ENCODE measurements at places on chromosomes 6 and 20.
A peak's percentile ranks its signal among the peaks of the same experiment; 100 is the strongest.

DNA sequence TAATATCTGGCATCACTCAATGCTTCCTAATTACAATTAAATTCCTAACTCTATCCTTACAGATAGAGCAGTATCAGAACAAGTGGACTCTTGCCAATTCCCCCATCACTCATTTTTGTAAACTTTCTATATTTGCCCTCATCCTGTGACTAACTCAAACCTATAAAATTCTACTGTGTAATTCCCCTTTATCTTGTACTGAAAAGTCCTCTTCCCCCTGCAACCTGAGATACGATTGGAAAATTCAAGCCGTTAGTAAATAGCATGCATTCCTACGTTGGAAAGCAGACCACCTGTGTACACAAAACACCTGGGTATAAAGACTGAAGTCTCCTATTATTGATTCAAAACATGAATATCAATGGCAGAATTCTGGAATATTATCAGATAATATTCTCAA, 70.4 kb upstream of the KCNQ5 start:
- no peak for DNase-seq

DNA sequence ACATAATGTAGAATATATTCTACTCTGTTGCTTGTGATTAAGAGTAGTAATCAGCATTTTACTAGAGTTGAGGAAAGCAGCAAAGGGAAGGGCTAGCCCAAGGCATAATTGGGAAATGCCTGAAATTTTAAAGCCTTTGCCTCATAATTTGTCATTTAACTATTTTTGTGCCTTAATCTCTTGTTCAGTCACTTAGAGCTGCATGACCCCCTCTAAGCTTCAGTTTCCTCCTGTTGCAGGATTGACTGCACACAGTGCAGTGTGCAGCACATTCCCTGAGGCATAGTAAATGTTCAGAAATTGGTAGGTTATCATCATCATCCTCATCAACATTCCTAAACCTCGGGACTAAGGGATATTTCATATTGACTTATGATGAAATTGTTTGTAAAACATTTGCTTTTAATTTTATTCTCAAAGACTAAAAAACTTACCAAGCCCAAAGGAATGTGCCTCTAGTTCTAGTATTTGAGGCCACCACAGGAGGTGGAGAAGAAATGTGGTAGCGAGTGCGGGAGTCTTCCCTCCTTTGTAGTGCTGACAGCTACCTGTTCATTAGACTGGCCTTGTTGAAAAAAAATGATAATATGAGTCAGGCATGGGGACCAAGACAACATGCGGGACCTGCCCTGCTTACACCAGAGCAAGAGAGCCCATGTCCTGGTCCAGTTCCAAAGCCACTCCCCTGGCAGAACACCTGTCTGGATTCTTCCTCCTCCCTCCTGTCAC, 14.8 kb upstream of the TENT5A start:
- peak; percentile 62 for DNase-seq

DNA sequence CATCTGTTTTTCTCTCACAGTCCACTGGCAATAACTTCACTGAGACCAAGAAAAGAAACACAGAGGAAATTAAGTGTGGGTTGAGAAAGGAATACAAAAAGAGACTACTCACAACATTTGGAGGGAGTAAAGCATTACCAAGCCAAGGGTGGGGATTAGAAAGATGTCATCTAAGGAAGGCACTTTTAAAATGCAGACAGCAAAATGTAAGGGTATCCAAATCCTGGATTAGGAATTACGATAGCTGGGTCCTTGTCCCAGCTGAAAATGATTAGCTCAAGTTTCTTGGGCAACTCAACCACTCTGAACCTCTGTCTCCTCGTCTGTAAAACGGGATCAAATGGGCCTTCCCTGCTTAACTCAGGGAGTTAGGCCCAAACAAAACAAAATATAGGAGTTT, 2.2 kb downstream of the LEMD2 start:
- DNase-seq: no peak

- peak; percentile 18 for DNase-seq
These were observed 84.6 kb downstream of the MAFB start for GRCh38 chr20:40604416-40604815.

Data from upper lobe of left lung (tissue), 6 donors.